Cardiac muscle cell (in vitro differentiated cells and primary cell): ENCODE measurements at places on chromosomes 13 and 19. TPM values are rescaled to one million over a fixed set of nuclear protein-coding genes. Genes with fewer than 3 reads are reported as not detected.

Gene IGFL3
- polyA plus RNA-seq, result 0.37 TPM in 1 of 2 replicates, not detected in the other

Gene SHISA2
- 11.8 and 16.5 TPM in 2 replicates for polyA plus RNA-seq

Gene APOC4
- polyA plus RNA-seq, result not detected in 2 replicates

Gene PSENEN
- 158 and 173 TPM in 2 replicates for polyA plus RNA-seq

Gene NKPD1
- 1.0 and 2.9 TPM in 2 replicates for polyA plus RNA-seq

Gene KLF5
- polyA plus RNA-seq, result 0.36 and 1.1 TPM in 2 replicates

Gene RXFP2
- not detected in 2 replicates for polyA plus RNA-seq

Gene C3
- polyA plus RNA-seq, result 1.6 TPM in 1 of 2 replicates, not detected in the other

Gene SIX5
- polyA plus RNA-seq, result 40.4 and 41.1 TPM in 2 replicates

Gene ASPDH
- polyA plus RNA-seq, result not detected in 2 replicates

Gene MRPL54
- polyA plus RNA-seq, result 81.5 and 91.2 TPM in 2 replicates

Gene METTL21C
- not detected in 2 replicates for polyA plus RNA-seq

Gene JAK3
- 1.5 and 11.0 TPM in 2 replicates for polyA plus RNA-seq

Gene ZNF66
- polyA plus RNA-seq, result 2.2 and 5.7 TPM in 2 replicates

Gene C19orf85
- polyA plus RNA-seq, result not detected in 2 replicates

Gene COG3
- polyA plus RNA-seq, result 22.4 and 26.2 TPM in 2 replicates

Gene KIR3DL1
- polyA plus RNA-seq, result not detected in 2 replicates

Gene SOX1
- polyA plus RNA-seq, result not detected in 2 replicates

Gene FOXO1
- polyA plus RNA-seq, result 14.0 and 24.9 TPM in 2 replicates

Gene C19orf73
- 3.7 and 9.6 TPM in 2 replicates for polyA plus RNA-seq

Gene FFAR2
- not detected in 2 replicates for polyA plus RNA-seq

Gene SLC25A41
- 0.96 and 1.7 TPM in 2 replicates for polyA plus RNA-seq

Gene ODAD3
- 3.4 and 5.1 TPM in 2 replicates for polyA plus RNA-seq

Gene TNNT1
- polyA plus RNA-seq, result 34.7 and 35.5 TPM in 2 replicates

Gene RPS19
- polyA plus RNA-seq, result 1,323 and 1,693 TPM in 2 replicates

Gene ZGLP1
- polyA plus RNA-seq, result 6.2 and 12.2 TPM in 2 replicates

Gene ZNF441
- polyA plus RNA-seq, result 2.1 and 10.0 TPM in 2 replicates

Gene ZSWIM9
- polyA plus RNA-seq, result 1.5 and 2.0 TPM in 2 replicates

Gene ERICH4
- polyA plus RNA-seq, result not detected in 2 replicates

Gene TGFBR3L
- polyA plus RNA-seq, result 2.6 and 11.8 TPM in 2 replicates

Gene SPACA4
- polyA plus RNA-seq, result not detected in 2 replicates

Gene STXBP2
- 32.7 and 51.2 TPM in 2 replicates for polyA plus RNA-seq

Gene GJB2
- polyA plus RNA-seq, result 4.7 and 6.6 TPM in 2 replicates

Gene ONECUT3
- not detected in 2 replicates for polyA plus RNA-seq

Gene SIGLEC7
- not detected in 2 replicates for polyA plus RNA-seq

Gene UBE2L5
- not detected in 2 replicates for polyA plus RNA-seq

Gene LRRC8E
- 1.3 TPM in 1 of 2 replicates, not detected in the other for polyA plus RNA-seq
